ENCODE measurements at places on chromosomes 11 and 22.

DNA sequence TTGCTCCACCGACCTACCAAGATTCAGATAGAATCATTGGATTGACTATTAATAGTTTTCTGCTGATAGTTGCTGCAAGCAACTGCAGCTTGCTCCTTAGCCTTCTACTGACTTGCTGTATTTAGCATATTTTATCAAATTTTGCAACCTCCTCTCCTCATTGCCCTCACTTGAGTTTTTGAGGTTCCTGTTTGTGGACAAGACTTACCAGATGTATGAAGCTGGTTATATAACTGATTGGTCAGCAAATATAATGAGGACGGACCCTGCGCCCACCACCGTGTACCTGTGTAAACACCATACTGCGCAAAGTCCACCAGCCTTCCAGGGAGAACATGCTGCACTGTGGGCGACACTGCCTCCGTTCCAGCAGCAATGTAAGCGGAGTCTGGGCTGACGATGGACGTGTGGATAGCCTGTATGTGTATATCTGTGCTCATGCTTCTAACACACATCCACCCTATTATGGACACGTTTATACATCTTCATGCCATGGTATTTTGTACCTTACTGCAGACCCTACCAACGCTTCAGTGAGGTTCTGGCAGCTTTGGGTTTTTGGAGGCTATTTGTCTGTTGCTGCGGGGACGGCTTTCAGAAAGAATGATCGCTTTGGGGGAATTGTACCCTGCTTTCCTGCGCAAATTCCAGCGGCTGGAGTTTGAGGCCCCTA, 1.5 kb upstream of the USP18 start:
- DNase-seq, result no peak

DNA sequence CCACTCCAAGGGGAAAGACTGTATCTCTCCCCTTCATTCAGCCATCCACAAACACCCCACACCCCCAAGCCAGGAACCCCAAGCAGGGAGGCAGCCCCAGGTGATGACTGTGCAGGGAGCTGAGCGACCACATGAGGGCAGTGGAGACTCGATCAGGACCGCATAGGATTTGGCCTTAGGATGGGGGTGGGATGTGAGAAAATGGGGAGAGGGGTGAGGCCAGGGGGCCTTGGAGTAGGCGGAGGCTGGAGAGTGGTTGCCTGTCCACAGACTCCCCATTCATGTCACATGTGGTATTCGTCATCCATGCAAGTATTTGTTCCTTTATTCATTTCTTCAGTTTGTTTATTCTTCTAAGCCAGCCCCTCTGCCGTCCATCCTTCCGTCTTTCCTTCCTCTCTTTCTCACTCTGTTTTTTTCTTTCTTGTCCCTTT, 2.7 kb upstream of the RHOD start:
- DNase-seq, result peak; percentile 55

GRCh38 chr11:58674609-58675008, 52.1 kb downstream of the CNTF start:
- no peak for DNase-seq

DNA sequence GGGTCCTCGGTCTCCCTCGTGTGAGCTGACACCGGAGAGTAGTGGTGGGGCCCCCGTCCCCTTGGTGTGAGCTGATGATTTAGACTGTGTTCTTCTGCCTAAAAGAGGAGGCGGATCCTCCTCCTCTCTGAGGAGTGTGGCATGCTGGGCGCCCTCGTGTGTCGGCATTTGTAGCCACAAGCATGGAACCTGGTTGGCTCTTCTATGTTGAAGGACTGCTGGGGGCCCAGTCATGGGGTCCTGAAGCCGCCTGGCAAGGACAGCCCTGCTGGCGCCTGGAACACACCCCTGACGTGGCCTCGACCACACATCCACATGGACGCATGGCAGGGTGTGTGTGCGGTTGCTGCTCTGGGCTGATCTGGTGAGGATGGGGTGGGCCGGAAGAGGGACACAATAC, 50.2 kb downstream of the AP2A2 start:
- DNase-seq, result no peak

DNA sequence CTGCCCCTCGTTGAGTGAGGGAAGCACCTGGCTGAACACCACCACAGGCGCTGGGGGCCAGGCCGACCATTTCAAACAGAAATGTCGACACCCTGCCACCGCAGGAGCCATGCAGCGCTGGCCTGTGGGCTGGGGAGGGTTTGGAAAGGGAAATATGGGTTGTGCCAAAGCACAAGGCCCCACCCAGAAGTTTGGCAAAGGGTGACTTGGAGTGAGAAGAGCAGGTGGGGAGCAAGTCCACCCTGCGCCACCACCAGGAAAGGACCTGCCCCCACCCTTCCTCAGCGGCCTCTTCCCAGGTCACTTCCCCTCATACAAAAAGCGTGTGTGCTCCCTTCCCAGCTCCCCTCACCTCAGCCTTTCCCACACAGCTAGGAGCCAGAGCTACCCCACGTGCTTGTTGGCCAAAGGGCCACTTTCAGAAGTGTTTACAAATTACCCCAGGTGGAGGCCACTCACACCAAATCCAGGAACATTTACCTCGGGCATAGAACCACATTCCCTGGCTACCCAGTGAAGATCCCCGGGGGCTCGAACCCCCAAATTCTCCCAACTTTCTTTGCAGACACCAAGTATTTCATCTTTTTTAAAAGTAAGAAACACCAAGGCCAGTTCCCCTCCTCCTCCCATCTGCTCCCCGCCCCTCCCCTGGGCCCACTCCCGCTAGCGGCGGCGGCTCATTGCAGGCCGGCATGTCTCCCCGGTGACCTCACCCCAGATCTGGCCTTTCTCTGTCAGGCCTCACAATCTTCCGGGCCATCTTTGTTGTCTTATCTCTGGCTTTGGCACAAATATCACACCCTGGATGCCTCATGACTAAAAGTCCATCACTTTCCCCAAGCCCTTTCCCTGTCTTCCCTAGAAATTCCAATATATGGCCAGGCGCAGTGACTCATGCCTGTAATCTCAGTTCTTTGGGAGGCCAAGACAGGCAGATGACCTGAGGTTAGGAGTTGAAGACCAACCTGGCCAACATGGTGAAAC, 20.5 kb upstream of the SCGB1A1 start:
- DNase-seq, result no peak

DNA sequence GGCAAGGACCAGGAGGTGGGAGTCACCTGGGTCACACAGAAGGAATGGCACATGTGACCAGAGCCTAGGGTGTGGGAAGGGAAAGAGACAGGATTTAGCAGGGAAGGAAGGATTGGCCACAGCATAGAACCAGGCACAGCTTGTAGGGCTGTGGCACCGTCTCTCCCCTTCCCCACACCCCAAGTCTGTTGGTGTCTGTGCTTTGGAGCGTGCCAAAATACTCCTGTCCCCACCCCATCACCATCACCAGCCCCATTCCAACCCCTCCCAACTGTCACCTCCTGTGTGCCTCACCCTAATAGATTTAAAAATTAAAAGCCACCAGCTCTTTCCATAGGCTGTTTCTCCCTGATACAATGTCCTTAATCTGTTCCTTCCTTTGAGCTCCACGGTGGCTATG, 18.2 kb downstream of the SGSM1 start:
- no peak for DNase-seq

GRCh38 chr11:116404462-116404798, 368.4 kb downstream of the BUD13 start:
- no peak for DNase-seq

GRCh38 chr11:47539681-47540039, 13.3 kb downstream of the CELF1 start:
- DNase-seq, result no peak

- DNase-seq, result no peak
Observed at GRCh38 chr11:133898031-133898769, 52.9 kb upstream of the SPATA19 start.

DNA sequence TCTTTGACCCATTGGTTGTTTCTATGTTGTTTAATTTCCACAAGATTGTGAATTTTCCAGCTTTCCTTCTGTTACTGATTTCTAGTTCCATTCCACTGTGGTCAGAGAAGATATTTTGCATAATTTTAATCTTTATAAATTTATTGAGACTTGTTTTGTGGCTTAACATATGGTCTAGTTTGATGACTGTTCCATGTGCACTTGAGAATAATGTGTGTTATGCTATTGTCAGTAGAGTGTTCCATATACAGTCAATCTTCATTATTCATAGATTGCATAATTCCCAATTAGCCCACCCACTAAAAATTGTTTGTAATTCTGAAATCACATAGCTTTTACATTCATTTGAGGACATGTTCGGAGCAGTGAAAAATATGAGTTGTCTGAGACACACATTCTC, 346.1 kb upstream of the DDI1 start:
- no peak for DNase-seq

GRCh38 chr22:27895600-27895999, 23.5 kb downstream of the PITPNB start:
- no peak for DNase-seq

DNA sequence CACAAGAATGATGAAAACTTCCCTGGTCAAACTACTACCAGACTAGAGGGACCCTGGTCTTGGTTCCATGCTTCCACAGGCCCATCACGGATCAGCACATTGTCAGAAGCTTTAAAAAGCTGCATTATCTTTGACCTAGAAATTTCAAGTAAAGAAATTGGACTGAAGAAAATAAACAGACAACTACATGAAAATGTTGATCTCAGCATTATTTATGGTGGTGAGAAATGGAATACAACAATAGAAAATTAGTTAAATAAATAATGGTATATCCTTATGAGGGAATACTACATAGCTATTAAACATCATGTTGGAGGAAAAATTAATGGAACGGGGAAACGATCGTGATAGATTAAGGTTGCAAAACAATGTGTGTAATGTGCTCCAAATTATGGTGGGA, 13.7 kb downstream of the TENM4 start:
- DNase-seq, result no peak

GRCh38 chr22:30868663-30869385, 99.8 kb downstream of the MORC2 start:
- DNase-seq, result no peak

- DNase-seq, result peak; percentile 54
Observed at GRCh38 chr11:63915961-63916836, 765 bp downstream of the RCOR2 start.

Measured in RPMI8226 (cell line).